NCI-H2171 treated with DMSO at 0.1 percent for 48 hours (cell line): ENCODE measurements at places on chromosomes 2 and 18.

GRCh38 chr18:54671291-54671881 lies 80.3 kb downstream of the DYNAP start:
- DNase-seq, result peak; percentile 25

GRCh38 chr2:19746611-19747309 lies 155.0 kb downstream of the TTC32 start:
- no peak for DNase-seq

- DNase-seq, result no peak
Measured at GRCh38 chr18:74506448-74507084, 10.4 kb downstream of the CNDP2 start.

DNA sequence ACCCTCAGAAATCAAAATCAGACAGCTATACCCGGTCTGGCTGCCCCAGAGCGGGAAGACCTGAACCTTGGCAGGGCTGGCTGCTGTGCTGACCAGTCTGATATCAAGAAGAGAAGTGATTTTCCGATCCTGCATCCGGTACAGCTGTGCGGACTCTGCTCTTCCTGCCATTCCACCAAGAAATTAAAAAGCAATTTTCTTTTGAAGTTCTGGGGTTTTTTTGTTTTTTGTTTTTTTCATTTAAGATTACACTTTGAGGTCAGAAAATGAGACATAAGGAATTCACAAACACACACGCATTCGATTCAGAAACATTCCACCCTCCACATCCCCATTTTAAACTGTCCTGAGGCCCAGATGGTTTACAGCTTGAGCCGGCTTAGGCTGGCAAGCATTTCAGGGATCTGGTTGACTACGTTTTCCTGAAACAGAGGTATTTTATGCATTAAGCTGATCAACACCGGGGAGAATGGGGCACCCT lies 156.5 kb downstream of the COL6A3 start:
- no peak for DNase-seq

GRCh38 chr2:38526195-38526594 lies 76.5 kb downstream of the HNRNPLL start:
- DNase-seq, result peak; percentile 9

- DNase-seq, result no peak
Measured at GRCh38 chr2:51717312-51717711, 685.4 kb upstream of the NRXN1 start.

GRCh38 chr2:74052732-74053710 lies 68.3 kb downstream of the TET3 start:
- DNase-seq, result no peak

DNA sequence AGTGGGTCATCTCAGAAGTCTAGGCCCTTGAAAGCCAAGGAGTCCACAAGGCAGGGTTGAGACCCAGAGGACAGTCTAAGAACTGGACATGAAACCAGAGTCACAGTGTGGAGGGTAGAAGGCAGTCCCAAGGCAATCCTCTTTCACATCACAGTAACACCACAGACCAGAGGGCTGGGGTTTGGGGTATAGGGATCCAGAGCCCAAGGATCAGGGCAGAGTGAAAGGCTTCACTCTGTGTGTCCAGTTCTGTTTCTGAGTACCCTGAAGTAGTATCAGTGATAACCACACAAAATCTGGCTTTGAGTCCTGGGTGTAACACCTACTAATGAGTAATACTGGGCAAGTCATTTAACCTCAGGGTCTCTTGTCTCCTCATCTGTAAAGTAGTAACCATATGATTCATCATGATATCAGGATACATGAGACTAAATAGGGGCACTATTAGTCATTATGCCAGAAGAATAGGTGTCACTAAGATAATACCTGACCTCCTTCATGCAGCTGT lies 91.0 kb downstream of the ICA1L start:
- no peak for DNase-seq

DNA sequence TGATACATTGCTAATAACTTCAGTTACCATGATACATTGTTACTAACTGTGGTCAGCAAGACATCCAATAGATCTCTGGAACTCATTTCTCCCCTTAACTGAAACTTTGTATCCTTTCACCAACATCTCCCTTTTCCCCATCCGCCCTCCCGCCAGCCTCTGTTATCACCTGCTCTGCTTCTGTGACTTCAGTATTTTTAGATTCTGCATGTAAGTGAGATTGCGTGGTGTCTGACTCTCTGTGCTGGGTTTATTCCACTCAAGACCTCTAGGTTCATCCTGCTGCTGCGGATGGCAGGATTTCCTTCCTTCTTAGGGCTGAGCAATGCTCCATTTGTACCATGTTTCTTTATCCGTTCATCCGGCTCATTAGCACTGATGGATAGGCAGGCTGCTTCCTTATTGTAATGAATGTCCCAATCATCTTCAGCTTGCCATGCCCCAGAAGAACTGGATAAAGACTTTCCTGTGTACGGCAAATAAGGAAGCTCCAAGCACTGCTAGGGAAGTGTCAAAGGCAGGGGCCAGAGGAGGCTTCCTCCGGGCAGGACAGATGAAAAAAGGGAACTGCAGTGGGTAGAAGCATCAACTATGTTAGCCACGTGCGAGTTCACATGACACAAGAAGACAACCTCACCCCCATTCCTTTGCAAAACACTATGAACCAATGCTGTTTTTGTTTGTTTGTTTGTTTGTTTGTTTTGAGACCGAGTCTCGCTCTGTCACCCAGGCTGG lies 113.4 kb downstream of the EIPR1 start:
- DNase-seq, result no peak

DNA sequence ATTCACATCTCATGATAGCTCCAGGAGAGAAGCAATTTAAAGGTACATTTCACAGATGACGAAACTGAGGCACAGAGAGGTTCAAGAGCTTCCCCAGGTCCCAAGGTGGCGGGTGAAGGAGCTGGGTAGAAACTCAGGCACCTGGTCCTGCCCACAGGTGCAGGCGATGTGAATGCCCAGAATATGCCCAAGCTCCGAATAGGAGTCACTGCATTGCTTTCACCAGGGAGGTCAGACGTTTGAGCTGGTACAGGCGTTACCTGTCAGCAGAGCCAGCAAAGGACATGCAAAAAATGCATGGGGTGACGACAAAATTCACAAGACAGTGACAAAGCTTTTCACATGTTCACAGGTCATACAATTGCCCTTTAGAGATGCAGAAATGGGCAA lies 247.9 kb downstream of the HDAC4 start:
- DNase-seq, result no peak

GRCh38 chr2:231933916-231934401 lies 7.8 kb upstream of the NPPC start:
- peak; percentile 60 for DNase-seq

GRCh38 chr2:67210430-67210829 lies 186.7 kb upstream of the ETAA1 start:
- DNase-seq, result no peak

DNA sequence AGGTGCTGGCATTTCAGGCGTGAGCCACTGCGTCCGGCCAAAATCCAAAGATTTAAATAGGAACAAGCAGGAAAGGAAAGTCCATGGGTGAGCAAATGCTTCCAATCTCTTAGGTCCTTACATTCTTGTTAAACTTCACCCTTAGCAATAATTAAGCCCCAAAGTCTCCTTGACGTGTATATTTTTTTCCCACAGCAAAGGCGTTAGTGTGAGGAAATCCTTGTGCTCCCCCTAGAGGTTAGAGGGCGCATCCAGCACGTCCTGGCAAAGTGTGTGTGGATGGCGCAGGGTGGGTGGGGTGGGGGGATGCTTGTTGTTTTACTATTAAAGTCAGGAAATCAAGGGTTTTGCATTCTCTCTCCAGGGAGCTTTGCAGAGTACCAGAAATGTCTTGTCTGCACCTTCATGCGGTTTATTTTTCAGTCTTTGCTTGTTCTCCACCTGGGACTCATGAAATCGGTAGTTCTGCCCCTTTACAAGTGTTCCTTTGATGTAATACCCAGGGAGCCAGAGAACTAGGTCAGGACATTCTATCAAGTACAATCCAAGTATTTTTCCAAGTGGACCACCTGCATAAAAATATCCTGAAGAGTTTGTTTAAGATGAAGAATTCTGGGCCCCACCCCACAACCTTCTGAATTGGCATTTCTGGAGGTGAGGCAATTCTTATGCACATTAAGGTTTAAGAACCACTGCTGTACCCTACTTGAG lies 22.2 kb upstream of the ITSN2 start:
- DNase-seq, result peak; percentile 84

GRCh38 chr18:69845593-69846506 lies 101.8 kb downstream of the CD226 start:
- DNase-seq, result peak; percentile 22

DNA sequence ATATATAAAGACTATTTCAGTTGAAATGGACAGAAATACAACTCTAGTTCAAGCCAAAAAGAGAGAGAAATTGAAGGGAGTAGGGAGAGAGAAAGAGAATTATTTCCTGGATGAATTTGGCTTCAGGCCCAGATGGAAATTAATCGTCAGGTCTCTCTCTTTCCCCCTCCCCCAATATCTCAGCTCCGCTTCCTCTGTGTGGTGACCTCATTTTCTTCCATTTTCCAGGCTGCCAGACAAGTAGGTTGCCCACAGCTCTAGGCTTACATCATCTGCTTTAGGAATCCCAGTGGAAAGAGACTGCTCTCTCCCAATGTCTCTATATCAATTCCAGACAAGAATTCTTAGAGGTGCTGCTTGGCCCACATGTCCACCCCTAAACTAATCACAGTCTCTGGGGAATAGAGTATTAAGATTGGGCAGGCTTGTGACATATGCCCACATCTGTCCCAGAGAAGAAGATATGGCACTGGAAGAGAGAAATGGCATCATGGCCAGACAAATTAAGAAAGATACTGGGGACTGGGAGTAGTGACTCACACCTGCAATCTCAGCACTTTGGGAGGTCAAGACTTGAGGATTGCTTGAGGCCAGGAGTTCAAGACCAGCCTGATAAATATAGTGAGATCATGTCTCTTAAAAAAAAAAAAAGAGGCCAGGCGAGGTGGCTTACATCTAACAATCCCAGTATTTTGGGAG lies 37.2 kb upstream of the CFAP36 start:
- DNase-seq, result peak; percentile 91

- no peak for DNase-seq
Measured at GRCh38 chr18:28412521-28412920, 235.6 kb upstream of the CDH2 start.

DNA sequence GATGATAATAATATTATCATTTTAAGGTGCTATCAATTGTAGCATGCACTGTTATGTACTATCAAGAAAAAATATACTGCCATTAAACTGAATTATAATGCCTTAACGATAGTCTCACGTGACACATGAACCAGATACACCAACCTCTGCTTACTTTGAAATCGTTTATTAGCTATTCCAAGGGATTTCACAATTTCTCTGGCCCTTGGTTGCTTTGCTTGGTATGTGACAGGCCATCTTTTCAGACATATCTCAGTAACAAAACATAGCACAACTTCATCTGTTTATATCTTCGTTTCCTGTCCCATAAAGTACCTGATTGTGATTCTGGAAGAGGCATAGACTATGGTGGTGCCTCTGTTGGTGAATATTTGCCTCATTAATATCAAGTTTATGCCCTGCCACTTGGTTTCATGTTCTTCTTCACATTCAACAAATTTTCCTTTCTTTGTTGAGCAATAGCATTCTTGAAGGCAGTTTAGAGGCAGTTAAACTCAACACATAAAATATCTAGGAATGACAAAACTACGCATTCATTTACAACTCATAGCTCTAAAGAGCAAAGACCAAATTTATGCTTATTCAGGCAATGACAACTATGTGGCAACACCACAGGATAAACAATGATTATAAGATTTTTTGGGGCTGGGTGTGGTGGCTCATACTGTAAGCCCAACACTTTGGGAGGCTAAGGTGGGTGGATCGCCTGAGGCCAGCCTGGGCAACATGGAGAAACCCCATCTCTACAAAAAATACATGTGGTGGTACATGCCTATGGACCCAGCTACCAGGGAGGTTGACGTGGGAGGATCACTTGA lies 84.3 kb downstream of the MCFD2 start:
- DNase-seq, result no peak

DNA sequence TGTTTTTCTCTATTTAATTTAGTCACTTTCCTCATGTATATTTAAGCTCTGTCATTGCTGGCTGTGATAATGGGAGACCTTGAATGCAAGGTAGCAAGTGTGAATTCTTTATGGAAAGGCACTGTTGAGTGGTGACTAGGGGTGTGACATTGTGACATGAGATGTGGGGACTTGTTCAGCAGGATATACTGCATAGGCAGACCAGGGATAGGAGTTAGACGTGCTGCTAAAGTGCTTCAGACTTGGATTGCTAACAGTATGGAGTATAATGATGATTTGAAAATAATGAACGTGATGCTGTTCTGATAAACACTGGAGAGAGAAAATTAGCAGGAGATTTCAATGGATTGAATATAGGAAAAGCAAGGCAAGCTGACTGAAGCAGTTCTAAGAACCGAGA lies 135.1 kb downstream of the NCOA1 start:
- DNase-seq, result no peak
